ENCODE measurements at places on chromosomes 12 and 14. TPM values are rescaled to one million over a fixed set of nuclear protein-coding genes. Genes with fewer than 3 reads are reported as not detected.

GPRC5A gene
- 0.31 TPM for total RNA-seq

HCAR1 gene
- 0.78 TPM for total RNA-seq

PMEL gene
- total RNA-seq: not detected

PPM1H gene
- total RNA-seq: 10.6 TPM

PDE3A gene
- 7.8 TPM for total RNA-seq

TMPRSS12 gene
- not detected for total RNA-seq

LTB4R2 gene
- total RNA-seq: 1.4 TPM

DNA sequence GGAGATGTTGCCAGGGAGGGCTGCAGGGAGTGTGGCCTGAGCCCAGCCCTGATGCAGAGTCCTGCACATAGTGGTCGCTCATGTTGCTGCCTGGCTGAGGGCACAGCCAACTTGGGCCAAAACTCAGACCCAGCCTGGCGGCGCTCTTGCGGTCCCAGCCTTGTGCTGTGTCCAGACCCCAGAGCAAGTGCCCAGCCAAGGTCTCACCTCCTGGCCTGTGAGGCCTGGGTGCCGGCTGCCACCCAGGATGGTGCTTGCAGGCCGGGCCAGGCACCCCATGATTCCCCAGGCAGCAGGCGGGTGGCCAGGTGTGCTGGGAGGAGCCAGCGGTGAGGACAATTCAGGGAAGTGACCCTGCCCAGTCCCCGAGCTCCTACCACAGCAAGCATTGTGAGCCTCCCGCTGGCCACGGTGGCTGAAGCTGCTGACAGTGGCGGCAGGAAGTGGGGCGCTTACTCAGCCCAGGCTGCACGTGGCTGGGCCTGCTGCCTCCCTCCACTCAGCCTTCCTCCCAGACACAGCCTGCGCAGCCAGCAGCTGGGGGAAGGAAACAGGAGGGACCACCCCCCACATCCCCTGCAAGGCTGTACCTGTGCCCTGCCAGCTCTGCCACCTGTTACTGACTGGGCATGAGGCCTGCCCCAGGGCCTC, 17.7 kb upstream of the PGF start:
- DNase-seq: no peak

GRCh38 chr12:65277994-65278575, 398 bp upstream of the MSRB3 start:
- no peak for DNase-seq

DNA sequence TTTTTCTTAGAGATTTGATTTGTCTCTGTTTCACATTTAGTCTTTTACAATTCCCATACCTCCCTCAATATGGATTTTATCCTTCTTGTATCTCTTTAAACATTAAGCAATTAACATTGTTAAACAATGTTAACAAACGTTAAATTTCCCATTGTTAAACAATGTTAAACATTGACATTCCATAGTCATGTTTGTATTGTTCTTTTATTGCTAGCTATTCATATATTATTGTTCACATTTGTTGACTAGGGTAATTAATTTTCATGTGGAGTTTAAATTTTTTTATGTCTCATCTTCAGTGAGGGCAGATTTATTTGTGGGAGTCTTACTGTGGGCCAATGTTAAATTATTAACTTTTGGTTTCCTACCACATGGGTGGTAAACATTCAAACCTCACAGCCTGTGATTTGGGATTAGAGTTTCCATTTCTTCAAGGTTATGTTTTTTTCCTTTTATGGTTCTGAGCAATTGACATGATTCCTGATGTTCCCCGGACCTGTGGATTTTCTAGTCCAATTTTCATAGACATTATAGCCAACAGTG, 294.3 kb downstream of the ALG10B start:
- no peak for DNase-seq

- DNase-seq: no peak
These were observed 95.2 kb downstream of the AACS start for GRCh38 chr12:125160281-125160955.

GRCh38 chr14:72583316-72584272, 310.3 kb downstream of the DPF3 start:
- DNase-seq: no peak

DNA sequence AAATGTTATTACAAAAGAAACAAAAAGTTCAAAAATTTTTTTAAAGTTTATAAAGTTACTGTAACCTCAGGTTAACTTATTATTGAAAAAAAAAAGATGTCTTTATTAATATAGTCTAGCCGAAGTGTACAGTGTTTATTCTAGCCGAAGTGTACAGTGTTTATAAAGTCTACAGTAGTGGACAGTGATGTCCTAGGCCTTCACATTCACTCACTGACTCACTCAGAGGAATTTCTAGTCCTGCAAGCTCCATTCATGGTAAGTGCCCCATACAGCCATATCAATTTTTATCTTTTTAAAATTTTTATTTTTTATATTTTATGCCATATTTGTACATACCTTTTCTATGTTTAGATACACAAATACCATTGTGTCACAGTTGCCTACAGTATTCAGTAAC, 10.4 kb downstream of the ATG2B start:
- no peak for DNase-seq

- DNase-seq: peak; percentile 52
These were observed 50.7 kb downstream of the A2M start for GRCh38 chr12:9064815-9065606.

DNA sequence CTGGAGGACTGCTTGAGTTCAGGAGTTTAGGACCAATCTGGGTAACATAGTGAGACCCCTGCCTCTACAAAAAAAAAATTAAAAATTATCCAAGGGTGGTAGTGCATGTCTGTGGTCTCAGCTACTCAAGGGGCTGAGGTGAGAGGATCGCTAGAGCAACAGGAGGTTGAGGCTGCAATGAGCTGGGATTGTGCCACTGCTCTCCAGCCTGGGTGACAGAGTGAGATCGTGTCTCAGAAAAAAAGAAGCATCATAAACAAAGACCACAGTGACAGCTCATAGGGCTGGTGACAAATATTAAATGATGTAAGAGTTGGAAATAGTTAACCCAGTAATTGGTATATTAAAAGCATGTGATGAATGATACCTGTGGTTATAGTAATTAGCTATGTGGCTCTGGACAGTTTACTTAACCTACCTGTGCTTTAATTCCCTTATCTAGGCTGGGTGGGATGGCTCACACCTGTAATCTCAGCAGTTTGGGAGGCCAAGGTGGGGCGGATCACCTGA, 68.0 kb downstream of the GSC start:
- DNase-seq: no peak

- DNase-seq: no peak
These were observed 2.8 kb downstream of the RAPGEF3 start for GRCh38 chr12:47755655-47756562.
